Activated CD4-positive, alpha-beta T cell treated with anti-CD3 and anti-CD28 coated beads, Interleukin-2, amount 10 ng/mL, durations not matched to agents 7 days and 5 days (primary cell): ENCODE measurements at places on chromosomes 16 and 17.

DNA sequence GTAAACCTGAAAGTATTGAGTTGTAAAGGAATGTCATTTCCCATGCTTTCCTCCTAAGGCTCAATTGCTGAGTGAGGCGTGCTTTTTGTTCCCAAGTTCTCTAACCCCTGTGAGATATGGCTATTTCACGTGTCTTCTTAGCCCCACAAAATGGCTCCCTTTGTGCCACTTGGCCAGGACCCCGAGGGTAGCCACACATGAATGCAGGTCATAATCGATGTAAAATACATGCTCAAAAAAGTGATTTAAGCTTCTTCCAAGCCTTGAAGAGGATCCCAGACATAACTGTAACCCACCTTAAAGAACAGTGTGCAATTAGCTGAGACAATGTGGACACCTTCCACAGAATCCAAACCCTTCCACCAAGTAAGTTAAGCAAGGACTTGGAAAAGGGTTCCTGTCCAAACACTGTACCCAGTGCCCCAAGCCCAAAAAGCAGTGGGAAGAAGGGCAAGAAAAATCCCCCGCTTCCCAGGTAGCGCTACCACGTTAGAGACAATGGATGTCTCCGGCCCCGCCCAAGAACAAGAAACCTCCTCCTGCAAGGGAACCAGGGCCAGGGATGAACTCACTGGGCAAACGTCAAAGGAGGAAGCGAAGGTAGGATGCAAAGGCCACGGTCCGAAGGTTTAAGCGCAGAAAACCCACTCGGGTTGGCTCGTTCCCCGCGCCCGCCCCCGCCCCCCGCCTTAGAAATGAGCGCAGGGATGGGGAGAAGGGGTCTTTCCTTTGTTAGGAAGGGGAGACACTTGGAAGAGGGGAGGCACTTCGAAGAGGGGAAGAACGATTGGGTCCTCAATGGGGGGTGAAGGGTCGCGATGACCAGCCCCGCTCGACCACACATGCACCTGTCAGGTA lies 1.2 kb downstream of the JPT1 start:
- peak; percentile 40 for DNase-seq

DNA sequence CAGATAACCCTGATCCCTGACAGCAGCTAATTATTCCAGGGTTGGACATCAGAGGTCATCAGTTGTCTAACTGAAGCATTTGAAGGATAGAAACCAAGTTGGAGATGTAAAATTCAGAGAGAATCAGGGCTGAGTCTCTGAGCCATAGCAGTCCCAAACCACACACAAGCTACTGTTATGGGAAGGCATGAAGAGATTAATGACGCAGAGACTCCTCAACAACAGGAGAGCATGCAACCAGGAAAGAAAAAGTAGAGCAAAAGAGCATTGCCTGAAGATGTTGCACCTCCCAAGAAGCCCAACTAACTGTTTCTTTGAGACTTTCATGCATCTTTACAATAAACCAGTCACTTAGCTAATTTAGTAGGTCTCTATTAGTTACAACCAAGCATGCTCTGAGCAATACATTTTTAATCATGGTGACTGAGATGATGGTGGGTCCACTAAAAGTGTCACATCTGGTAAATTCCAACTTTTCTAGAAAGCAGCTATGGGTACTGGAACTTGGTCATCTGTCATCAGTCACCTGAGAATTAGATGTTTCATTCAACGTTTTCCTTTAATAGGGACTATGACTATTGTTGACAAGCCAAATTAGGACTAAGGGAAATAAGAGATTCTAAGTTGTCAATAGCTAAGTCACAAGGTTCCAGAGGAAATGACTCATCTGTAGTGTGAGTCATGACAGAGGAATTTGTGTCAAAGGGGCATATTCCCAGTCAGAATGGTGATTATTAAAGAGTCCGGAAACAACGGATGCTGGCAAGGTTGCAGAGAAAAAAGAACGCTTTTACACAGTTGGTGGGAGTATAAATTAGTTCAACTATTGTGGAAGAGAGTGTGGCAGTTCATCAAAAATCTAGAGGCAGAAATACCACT lies 239.8 kb downstream of the CHD9NB start:
- DNase-seq: no peak

DNA sequence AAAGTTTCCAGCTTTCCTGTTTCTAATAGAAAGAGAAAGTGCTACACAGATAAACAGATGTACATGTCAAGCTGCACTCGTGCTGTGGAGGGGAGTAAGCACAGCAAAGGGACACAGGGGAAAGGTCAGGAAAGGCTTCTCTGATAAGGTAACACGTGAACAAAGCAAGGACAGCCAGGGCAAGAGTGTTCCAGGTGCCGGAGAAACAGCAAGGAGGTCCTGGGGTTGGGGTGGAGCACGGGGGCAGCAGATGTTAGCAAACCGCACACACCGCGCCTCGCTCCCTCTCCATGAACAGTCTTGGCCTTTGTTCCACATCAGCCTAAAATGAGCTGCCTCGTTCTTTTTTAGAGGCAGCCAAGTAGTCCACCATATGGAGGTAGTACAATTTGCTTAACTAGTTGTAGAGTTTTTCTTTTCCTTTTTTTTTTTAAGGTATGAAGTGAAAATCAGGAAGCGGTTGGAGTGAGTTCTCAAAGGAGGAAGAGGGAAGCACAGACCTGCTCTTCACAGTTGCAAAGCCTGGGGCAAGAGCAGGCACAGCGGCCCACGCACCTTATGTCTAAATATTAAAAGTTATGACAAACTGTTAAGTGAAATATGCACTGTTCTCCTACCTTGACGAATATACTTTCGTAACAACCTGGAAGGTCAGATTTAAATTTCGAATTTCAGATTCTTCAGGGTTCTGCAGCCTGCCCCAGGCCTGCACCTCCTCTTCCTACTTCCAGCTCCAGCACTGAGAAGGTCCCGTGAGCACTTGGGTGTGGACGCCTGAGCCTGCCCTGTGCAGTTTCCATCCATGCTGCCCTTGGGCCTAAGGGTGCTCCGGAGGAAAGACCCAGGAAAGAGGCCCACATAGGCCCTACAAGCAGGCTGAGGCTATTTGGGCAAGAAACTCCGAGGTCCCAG lies 41.5 kb upstream of the RPH3AL start:
- DNase-seq: no peak

GRCh38 chr17:49204516-49204915 lies 5.9 kb downstream of the GNGT2 start:
- DNase-seq: no peak

- DNase-seq: no peak
These were observed 38.9 kb upstream of the METTL9 start for GRCh38 chr16:21560462-21560861.

GRCh38 chr17:75601057-75601987 lies 13.7 kb downstream of the MYO15B start:
- DNase-seq: peak; percentile 68

GRCh38 chr17:72898725-72899124 lies 193.8 kb downstream of the SLC39A11 start:
- DNase-seq: no peak

DNA sequence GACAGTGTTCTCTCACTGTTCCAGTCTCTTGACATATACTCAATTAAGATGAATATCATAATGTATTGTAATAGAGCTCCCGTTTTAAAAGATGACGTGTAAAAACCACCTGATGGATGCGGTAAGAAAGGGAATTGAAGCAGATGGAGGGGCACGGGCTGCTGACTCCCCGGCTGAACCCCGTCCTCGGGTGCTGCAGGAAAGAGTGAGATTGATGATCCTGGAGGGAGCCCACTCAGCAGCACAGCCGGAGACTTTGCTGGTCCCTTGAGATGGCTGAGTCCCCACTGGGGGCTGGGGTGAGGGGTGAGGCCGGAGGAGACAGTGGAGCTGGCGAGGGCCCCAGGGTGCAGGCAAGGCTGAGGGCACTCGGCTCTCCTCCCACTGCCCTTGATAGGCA lies 217.4 kb downstream of the RPTOR start:
- DNase-seq: no peak

GRCh38 chr17:57243171-57243622 lies 13.1 kb upstream of the MSI2 start:
- DNase-seq: peak; percentile 79

DNA sequence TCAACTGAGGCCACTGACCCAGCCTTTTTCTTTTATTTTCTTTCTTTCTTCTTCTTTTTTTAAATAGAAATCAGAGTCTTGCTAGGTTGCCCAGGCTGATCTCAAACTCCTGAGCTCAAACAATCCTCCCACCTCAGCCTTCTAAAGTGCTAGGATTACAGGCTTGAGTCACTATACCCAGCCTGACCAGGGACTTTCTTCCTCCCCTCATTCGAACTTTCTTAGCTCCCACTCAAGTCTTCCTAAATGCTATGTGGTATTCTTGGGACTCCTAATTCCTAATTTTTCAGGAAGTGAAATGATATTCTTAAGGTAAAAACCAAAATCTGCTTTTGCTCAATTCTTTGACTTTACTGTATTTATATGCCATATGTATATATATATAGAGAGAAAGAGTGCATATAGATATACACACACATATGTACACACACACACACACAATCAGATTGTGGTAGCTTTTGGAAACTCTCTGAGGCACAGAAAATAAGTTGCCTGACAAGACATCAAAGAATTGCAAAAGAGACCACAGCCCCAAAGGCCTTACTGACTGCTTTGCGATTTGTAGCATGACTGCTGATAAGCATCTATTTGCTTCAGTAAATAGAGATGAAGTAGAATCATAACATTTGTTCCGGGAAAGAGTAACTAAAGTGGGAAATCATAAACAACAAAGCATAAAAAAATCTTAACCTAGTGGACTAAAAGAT lies 9.5 kb upstream of the AMZ2 start:
- peak; percentile 60 for DNase-seq

DNA sequence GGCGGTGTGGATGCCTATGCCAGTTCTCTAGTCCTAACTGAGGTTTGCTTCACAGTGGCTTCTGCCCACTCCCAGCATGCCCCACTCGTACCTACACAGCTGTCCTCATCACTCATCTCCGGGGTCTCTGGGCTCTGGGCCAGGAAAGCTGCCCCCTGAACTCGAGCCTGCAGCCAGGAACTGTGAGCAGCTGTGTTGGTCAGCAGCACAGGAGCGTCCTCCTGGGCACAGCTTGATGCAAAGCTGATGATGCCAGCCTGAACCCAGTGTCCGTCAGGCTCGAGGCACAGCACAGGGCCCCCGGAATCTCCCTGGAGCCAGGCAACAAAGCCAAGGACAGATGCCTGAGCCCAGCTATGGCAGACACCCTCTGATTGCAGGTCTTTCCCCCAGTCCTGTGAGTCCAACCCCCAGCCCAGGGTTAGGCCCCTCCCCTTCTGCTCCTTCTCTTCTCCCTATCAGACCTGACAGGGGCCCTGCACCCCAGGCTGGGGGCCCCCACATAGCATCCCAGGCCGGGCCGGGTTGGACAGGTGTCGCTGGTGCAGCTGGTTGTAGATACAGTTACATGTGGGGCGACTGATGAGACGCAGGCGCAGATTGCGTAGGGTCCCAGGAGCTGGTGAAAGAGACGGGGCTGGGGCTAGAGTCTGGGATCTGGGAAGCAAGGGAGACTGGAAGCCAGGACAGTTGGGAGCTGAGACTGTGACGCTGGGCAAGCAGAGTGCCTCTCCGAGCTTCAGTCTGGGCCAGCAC lies 2.7 kb downstream of the PRSS53 start:
- DNase-seq: no peak

- peak; percentile 42 for DNase-seq
These were observed 13.5 kb downstream of the PSMD7 start for GRCh38 chr16:74309789-74310781.

GRCh38 chr16:86455116-86455515 lies 55.2 kb upstream of the FOXF1 start:
- DNase-seq: no peak

DNA sequence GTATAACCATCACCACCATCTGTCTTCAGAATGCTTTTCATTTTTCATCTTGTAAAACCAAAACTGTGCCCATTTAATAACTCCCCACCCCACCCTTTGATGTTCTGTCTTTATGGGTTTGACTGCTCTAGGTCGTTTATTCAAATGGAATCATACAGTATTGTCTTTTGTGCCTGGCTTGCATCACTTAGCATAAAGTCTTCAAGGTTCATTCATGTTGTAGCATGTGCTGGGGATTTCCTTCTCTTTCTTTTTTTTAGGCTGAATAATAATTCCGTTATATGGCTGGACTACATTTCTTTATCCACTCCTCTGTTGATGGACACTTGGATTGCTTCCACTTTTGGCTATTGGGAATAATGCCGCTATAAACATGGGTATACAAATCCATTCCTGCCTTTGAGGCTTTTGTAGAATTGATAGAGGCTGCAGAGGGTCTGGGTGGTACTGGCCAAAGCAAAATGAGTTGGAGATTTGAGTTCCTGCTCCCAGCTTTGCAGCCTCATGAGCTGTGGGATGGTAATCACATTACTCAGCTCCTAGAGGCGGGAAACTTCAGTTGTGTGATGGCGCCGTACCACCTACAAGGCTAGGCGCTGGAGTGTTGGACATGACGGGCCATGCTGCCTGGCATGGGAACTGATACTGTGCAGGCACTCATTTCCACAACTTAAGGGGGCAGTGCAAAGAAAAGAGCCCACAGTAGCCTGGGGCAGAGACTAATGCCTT lies 64.8 kb downstream of the CLEC16A start:
- DNase-seq: no peak

- no peak for DNase-seq
These were observed 33.7 kb downstream of the TRIM25 start for GRCh38 chr17:56880133-56880532.

DNA sequence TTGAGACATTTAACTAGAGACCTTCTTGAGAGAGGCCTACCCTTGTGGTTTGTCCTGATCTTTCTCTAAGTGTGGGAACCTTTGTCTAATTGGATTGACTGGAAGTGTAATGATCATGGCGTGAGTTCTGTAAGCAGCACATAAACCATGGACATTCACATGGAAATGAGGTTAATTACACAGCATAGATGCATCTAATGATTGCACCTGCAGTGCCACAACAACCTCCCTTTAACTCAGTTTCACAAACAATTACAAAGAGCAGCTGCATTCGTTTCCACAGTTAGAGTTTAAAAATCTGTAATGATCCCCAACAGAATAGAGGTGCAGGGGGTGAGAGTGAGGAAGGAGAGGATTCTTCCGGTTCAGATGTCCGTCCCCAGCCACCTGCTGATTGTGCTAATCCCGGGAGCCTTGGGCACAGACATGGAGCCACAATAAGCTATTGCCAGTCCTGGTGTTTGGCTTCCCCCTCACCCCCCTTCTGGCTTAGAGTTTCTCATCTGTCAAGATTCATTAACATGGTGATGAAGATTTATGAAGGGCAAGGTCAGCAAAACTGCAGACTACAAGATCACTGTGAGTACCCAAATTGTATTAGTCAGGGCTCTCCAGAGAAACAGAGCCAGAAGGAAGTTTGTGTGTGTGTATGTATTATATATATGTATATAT lies 659.2 kb upstream of the SOX9 start:
- no peak for DNase-seq

GRCh38 chr16:11848842-11849241 lies 2.5 kb downstream of the RSL1D1 start:
- no peak for DNase-seq

- DNase-seq: peak; percentile 74
These were observed 43.9 kb upstream of the TEX2 start for GRCh38 chr17:64306850-64307463.

- DNase-seq: no peak
These were observed 23.9 kb downstream of the DNAI2 start for GRCh38 chr17:74297941-74298340.

DNA sequence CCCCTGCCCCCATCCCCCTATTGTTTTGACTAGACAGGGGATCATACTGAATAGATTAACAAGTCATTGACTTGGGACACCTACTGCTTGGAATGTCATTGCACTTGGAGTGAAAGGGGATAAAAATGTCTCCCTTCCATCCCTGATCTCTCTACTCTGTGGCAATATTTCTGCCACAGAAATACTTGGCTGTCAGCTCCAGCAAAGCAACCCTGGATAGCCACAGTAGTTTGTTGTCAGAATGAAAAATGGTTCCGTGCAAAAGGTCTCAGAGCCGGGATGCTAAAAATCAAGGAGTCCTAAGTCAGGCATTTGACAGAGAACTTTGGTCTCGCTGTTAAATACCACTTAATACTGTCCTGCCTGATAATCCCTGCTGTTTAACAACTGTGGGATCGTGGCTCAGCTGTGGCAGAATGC lies 722.0 kb upstream of the SOX9 start:
- no peak for DNase-seq
